ENCODE measurements at places on chromosomes 3 and 15. TPM values are rescaled to one million over a fixed set of nuclear protein-coding genes. Genes with fewer than 3 reads are reported as not detected.

Gene CCDC66
- polyA plus RNA-seq = 12.7 TPM

Gene LNP1
- polyA plus RNA-seq = 1.0 TPM

Gene CCR8
- polyA plus RNA-seq = not detected

Gene MKRN3
- polyA plus RNA-seq = 1.8 TPM

Gene SAMMSON
- not detected for polyA plus RNA-seq

GRCh38 chr3:112745567-112746248 lies 101.0 kb downstream of the CD200R1L start:
- H3K4me3 ChIP-seq = no peak overlapping the region
- peaks cover 7% of the 10 kb centered on the region for H3K4me1 ChIP-seq
- H3K36me3 ChIP-seq = no peaks in the 10 kb centered on the region
- H3K27ac ChIP-seq = no peak overlapping the region
- DNase-seq = no peak
- no peaks in the 10 kb centered on the region for H3K27me3 ChIP-seq

DNA sequence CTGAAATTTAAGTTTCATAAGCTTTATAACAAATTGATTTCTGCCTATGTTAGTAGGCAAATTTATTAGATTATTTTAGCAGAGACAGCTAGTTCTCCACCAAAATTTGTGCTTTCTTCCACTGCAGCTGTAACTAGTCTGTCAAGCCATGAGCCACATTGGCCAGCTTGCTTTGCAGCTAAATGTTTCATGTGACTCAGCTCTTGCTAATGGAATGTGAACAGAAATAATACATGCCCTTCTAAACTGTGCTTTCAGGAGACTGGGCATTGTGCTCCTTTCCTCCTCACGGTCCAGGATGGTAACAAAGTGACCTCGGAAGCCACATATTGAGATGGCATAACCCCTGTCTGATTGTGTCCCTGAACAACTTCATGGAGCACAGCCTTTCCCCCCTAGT lies 51.3 kb upstream of the KPNA4 start:
- H3K36me3 ChIP-seq = no peaks in the 10 kb centered on the region
- no peaks in the 10 kb centered on the region for H3K4me1 ChIP-seq
- peaks cover 38% of the 10 kb centered on the region for H3K27me3 ChIP-seq
- no peak for DNase-seq

- H3K27me3 ChIP-seq = no peaks in the 10 kb centered on the region
- no peaks in the 10 kb centered on the region for H3K4me1 ChIP-seq
- H3K27ac ChIP-seq = no peak overlapping the region
- no peak overlapping the region for H3K4me3 ChIP-seq
Measured at GRCh38 chr15:93268066-93268465, 179.1 kb upstream of the RGMA start.

DNA sequence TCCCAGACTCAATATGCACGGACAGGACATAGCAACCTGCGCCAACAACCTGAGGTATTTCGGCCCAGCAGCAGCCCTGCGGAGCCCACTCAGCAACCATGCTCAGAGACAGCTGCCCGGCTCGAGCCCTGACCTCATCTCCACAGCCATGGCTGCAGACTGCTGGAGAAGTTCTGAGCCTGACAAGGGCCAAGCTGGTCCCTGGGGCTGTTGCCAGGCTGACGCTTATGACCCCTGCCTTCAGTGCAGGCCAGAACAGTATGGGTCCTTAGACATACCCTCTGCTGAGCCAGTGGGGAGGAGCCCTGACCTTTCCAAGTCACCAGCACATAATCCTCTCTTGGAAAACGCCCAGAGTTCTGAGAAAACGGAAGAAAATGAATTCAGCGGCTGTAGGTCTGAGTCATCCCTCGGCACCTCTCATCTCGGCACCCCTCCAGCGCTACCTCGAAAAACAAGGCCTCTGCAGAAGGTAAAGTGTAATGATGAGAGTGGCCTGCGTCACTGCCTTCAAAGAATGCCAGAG lies 25.5 kb downstream of the TMEM41A start:
- no peaks in the 10 kb centered on the region for H3K4me1 ChIP-seq
- DNase-seq = no peak
- H3K4me3 ChIP-seq = no peak overlapping the region
- no peaks in the 10 kb centered on the region for H3K27me3 ChIP-seq
- peaks cover 12% of the 10 kb centered on the region for H3K36me3 ChIP-seq
- H3K27ac ChIP-seq = no peak overlapping the region

GRCh38 chr15:46703871-46704637 lies 1013.3 kb upstream of the SEMA6D start:
- H3K27me3 ChIP-seq = no peaks in the 10 kb centered on the region
- H3K36me3 ChIP-seq = no peaks in the 10 kb centered on the region

DNA sequence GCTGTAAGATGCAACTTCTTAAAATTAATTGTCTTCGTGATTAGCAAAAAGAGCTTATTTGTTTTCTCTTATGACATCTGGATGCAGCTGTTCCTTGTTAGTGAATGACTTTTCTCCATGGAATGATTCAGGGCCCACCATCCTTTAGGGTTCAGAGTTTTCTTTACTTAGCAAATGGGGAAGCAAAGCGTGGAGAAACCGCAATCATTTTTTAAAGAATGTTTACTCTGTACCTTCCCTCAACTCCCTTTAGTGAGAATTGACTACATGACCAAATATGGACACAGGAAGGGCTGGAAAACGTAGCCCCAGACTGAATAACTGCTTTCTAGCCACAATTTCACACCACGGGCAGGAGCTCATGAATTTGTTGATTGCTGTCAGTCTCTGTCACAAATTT lies 130.1 kb downstream of the EDEM1 start:
- no peak overlapping the region for H3K27ac ChIP-seq
- H3K4me1 ChIP-seq = peaks cover 3% of the 10 kb centered on the region
- DNase-seq = no peak
- peaks cover 8% of the 10 kb centered on the region for H3K27me3 ChIP-seq
- no peak overlapping the region for H3K4me3 ChIP-seq

DNA sequence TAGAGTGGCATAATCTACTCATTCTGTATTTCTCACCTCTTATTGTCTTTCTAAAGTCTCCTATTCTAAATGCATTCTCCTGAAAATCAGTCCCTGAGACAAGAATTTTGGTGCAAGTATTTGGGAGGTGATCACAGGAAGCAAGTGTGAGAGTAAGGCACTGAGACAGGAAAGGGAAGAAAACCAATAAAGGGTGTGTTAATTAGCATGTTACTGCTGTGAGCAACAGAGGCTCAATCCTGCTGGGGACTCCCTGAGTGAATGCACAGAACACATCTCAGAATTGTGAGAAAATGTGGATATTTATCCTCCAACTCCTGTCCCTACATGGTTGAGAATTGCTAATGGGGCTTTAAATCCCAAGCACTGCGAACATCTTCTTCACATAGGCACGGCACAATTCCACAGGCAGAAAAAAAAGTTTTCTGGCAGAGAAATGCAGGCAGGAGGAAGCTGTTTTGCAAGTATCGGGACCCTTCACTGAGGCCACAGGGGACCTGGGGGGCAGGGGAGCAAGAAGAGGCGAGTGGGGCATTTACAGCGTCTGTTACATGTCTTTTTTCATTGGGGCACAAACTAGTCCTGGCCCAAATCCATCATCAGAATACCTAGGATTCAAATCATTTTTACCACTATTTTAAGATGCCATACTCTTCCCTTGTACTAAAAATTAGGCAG lies 27.2 kb upstream of the STT3B start:
- DNase-seq = no peak
- peaks cover 7% of the 10 kb centered on the region for H3K4me1 ChIP-seq
- H3K36me3 ChIP-seq = no peaks in the 10 kb centered on the region
- H3K27ac ChIP-seq = no peak overlapping the region

Data from naive B cell (primary cell).